ENCODE measurements at places on chromosomes 6 and 20.

GRCh38 chr6:28600245-28600644, 74.6 kb downstream of the GPX5 start:
- no peak for DNase-seq

- no peak for DNase-seq
Measured at GRCh38 chr6:56289721-56290120, 42.3 kb upstream of the COL21A1 start.

- DNase-seq, result no peak
Measured at GRCh38 chr6:47147836-47148344, 105.8 kb upstream of the ADGRF1 start.

GRCh38 chr6:13166916-13167315, 161.4 kb downstream of the TBC1D7 start:
- no peak for DNase-seq

DNA sequence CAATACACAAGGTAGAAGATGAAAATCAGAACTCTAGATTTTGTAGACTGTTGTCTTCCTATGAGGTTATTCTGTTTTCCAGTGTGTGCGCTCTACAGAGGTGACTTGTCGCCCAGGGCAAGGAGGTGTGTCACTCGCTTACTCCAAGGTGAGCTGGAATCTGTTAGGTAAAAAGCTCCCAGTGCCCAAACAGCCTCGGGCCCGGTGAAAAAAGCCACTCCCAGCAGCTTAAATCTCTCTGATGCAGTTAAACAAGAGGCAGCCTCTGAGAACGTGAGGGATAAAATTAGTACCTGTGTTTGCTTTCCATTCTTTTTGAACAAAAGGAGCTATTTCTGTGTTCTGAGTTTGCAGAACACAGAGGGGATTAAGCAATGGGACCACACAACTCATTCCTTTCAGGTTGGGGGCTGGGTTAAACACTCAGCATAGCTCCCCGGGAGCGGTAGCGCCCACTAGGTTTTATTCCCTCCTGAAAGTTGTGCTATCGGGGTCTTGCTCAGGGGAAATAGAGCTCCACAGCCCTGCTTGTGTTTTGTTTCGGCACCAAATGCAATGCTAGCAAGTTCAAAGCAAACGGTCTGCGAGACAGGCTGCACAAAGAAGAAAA, 181.2 kb downstream of the FOXA2 start:
- DNase-seq, result no peak

DNA sequence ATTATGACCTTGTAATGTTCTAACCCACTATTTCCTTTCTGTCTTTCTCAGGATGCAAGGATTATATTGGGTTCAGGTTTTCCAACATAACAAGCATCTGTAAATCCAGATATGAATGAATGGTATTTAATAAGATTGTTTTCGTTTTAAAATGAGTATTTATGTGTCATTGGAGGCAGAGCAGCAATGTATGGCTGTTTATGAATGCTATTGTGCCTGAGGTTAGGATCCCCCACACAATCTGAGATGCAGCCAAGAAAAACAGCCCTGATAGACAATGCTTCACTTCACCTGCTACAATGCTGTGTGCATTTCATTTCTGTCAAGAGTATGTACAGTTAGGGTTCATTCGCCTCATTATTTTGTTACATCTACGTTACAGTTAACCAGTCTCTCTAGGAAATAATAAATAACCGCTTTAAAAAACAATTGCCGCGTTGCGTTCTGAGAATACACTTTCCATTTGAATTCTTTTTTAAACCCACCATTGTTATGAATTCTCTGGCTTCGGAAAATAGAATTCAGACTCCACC, 19.6 kb downstream of the TFAP2A start:
- DNase-seq, result no peak

DNA sequence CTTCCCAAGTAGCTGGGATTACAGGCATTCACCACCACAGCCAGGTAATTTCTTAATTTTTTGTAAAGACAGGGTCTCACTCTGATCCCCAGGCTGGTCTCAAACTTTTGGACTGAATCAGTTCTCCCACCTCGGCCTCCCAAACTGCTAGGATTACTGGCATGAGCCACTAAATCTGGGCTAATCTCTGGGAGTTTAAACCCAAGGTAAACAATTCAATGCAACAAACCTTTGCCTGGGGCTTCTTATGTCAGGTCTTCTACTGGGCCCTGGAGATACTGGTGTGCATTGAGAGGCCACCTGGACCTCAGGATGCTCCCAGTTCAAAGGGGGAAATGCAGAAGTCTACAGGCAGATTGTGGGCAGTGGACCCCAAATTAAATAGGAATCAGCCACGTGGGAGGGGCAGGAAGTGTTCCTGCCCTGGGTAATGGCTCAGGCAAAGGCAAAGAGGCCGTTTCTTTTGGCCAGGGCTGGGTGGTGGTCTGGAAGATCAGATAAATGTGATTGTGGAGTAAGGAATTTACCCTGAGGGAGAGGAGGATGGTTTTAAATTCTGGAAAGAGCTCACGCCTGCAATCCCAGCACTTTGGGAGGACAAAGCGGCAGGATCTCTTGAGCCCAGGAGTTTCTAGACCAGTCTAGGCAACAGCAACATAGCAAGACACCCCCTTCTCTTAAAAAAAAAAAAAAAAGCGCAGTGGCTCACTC, 1.3 kb upstream of the MYBL2 start:
- DNase-seq, result no peak

DNA sequence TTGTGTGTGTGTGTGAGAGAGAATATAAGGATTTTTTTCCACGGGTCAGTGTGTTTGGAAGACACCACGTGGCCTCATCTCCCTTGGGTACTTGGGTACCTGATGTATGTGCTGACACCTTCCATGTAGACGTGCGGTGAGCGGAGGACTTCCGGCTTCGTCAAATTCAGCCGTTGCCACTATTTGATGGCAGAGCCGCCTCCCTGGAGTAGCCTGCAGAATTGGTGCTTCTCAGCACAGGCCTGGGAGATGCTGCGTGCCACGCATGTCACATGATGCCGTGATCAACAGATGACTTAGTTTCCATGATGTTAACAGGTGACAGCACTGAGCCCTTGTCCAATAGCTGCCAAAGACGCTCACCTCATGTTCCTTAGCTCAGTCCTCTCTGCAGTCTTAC, 69.4 kb downstream of the CDH4 start:
- no peak for DNase-seq

DNA sequence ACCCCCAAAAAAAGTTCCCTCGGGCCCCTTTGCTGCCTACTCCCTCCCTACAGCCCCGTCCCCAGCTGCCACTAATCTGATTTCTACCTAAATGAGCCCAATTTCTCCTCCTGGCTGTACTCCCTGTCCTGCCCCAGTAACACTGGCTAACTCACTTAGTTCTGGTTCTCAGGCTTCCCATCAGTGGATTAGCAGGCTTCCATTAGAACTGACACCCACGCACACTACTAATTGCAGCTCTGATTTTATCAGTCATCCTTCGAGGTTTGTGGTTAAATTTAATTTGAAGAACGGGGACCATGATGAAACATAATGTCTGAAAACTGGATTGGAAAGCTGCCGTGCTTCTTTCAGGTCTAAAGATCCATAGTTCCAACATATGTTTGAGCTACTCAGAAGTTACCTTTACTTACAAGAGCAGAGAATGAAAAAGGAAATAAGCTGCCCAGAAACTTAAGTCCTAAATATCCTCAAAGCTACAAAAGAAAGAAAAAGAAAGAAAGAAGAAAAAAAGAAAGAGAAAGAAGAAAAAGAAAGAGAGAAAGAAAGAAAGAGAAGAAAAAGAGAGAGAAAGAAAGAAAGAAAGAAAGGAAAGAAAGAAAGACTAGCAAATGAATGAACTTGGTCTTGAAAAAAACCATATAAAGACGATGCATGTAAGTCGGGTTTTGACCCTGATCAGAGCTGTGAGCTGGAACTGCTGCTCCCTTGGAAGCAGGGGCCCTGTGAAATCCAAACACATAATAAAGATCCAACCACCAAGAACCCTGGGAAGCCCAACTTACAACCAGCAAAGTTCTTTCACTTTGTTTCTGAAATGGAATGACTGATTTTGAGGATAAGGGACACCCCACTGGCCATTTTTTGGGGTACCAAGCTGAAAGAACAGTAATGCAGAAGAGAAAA, 51.7 kb downstream of the CNKSR3 start:
- DNase-seq, result no peak

- DNase-seq, result no peak
Measured at GRCh38 chr20:59718751-59719150, 114.4 kb downstream of the PHACTR3 start.

DNA sequence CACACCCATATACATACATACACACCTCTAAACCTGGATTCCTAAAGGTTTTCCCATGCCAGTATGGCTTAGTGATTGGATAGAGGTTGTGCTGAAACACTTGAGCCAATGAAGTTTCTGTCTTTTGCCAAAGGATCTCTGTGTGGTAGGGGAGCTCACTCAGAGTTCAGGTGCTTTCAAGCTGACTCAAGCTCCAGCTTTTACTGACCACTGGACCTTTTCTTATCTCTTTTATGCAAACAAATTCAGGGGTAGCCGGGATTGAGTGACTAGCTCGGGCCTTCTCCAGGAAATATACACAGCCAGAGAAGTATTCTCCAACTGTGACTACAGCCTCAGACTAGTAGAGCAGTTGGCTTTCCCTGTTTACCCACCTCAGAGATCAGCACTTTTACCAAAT, 21.5 kb upstream of the DSE start:
- no peak for DNase-seq

- no peak for DNase-seq
Measured at GRCh38 chr20:12750221-12750620, 258.6 kb upstream of the SPTLC3 start.

DNA sequence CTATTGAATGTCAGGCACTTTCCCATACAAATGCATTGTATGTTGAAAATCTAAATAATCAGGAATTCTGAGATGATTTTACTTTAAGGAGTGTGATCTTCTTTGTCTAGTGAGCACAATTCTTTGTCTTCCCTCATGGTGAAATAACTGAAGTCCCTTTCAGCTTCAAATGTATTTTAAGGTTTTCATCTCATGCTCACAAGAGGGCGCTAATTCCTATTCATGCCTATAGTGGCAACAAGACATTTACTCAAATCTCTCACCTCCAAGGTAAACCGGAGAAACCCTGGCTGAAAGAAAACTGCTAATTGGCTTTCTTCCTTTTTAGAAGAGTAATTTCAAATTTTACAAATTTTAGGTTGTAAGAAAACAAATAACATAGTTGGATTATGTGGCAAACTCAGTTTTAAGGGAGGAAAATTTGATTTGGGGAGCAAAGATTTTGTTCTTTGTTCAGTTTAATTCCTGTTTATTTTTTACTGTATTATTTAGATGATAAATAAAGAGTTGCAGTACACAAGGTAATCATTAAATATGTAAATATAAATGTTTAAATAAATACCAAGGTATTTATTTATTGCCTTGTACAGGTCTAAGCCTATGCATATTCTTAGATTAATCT, 69.1 kb downstream of the SLC35F1 start:
- DNase-seq, result no peak

- no peak for DNase-seq
Measured at GRCh38 chr20:58613061-58613854, 37.8 kb upstream of the STX16 start.

- no peak for DNase-seq
Measured at GRCh38 chr6:167988945-167989841, 8.3 kb upstream of the KIF25 start.

GRCh38 chr6:40389254-40389653, 197.9 kb downstream of the LRFN2 start:
- DNase-seq, result no peak

DNA sequence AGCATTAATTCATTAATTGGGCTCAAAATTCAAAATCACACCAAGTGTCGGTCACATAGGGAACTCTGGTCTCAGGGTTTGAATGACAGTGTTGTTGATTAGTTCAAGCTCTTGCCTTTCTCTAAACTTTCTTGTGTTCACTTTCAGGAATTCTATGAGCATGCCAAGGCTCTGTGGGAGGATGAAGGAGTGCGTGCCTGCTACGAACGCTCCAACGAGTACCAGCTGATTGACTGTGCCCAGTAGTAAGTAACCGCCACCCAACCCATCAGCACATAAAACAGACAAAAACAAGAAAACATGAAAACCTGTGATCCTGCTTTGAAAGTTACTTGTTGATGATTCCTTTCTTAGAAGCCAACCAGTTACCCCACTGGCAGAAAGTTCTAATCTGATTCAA, 52.7 kb downstream of the GNAS start:
- no peak for DNase-seq

GRCh38 chr6:144953552-144954240, 668.6 kb downstream of the UTRN start:
- DNase-seq, result no peak

DNA sequence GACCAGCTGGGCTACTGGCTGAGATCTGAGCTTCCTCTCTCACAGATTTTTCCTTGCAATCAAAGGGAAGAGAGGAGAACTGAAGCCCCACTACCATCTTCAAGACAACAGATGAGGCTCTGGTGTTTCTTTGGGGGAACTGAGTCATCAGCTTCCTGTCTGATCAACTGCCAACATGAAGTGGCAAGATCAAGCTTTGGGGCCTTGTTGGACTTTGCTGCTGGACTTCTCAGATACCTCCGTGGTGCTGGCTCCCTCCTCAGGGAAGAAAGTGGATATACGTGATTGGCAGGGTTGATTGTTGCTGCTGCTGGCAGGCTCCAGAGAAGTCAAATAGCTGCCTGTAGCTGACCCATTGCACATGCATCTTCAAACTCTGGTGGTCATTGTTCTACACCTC, 3.6 kb upstream of the TOX2 start:
- no peak for DNase-seq

DNA sequence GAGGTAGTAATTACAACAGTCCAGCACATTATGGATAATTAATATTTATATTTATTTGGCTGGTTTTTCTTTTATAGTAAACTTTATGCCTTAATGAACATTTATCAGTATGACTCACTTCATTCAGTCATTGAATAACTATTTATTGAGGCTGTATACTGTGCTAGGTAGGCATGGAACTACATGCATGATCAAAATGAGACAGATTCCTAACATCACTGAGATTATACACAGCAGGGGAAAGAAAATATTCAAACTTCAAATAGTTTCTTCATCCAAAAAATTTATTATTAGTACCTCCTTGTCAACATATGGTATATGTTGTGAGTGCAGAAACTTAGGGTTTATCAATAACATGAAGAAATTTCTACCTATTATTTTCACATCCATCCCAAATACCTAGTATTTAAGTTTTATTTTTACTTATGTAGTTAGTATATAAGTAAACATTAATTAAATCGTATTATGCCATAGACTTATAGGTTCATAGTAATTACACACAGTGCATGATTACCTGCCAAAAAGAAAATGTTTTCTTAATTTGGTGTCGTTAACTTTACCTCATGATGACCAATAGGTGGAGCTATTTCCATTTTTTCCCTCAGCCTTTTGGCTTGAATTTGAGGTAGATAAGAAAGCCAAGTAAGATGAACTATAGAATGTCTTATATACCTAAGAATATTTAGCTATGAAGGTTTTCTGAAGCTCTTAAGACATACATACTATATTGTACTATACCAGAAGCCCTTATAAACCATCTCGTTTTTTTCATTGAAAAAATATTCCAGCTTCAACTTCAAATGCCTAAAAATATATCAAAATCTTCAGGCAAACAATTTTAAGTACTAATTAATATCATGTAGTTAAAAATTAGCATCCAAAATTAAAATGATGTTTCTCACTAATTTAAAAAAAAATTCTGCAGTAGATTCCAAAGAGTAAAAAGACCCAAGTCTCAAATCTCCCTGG, 12.5 kb upstream of the TMEM30A start:
- no peak for DNase-seq

Measured in activated CD4-positive, CD25-positive, alpha-beta regulatory T cell treated with anti-CD3 and anti-CD28 coated beads, Interleukin-2, amount 50 U/mL, for 16 hours (primary cell).